Esophagus muscularis mucosa (tissue), 4 donors: ENCODE measurements at places on chromosomes 1 and 21.

DNA sequence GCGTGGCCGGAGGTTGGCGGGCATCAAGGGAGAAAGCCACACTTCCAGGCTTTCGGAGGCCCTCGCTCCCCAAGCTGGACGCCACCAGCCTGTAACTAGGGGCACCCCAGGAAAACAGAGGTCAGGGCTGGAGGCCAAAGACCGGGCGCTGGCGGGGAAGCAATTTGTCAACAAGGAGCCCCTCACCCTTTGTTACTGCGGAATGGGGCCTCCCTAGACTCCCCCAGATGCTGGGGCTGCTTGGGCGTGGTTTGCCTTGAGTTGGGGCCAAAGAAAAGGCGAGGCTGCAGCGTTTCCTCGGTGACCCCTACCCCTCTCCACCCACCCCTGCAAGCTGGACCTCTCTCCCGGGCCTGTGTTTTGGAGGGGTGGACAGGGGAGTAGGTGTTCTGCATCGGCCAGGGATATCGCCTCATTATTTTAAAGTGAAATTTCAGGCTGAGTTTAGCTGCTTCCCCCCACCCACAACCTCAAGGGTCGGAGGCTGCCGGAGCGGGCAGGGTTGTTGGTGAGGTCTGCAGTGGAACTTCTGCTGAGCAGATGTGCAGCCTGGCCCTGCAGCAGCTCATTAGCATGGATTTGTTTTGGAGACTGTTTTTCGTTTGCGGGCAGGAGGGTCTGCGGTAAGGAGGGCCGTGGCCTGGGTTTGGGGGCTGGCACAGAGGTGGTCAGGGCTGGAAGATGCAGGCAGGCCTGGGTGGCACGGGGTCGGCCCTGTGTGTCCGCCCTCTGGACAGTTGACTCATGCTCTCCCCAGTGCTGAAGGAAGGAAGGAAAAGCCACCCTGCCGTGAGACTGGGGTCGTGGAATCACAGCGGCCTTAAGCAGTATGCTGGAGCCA, 1.5 kb downstream of the NBL1 start:
- no peak for DNase-seq

GRCh38 chr1:22074803-22075202, 22.3 kb downstream of the CDC42 start:
- DNase-seq = no peak

DNA sequence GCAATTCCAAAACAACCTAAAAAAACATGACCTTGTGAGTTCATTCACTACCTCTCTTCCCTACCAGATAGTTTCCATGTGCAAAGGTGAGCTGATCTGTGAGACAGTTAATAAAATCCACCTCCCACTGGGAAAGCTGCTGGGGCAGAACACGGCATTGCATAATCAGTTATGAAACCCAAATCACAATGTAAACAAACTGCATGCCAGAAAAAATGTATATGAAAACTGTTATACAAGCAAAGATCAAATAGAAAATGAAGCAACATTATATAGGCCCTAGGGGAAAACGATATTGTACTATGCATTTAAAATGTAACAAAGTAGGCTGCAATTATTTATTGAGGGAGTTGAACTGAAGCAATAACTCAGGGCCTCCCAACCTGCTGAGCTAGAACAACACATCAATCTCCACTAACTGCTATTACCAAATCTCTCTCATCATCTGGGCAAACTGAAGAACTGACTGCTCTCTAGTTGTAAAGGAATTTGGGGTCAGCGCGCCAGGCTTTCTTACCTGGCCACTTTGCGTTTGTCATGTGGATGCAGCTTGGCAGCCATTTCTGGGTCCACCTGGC, 31.0 kb downstream of the TRIT1 start:
- DNase-seq = no peak

DNA sequence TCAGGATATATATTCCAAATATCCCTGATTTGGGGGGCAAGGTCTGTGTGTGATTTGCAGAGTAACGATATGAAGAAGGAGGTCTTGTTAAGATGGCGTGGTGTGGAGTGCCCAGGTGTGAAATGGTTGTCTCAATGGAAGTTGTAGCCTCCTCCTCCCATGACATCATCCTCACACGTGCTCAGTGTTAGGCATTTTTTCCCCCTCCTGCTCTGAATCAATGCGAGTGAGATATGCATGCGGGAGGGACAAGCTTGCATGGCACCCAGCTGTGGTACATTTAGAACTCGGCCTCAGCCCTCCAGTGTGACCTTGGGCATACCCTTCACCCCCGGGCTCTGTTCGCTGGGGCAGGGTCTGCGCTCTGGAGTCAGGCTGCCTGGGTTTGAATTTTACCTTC, 55.6 kb downstream of the B3GALT5 start:
- DNase-seq = no peak

- DNase-seq = no peak
Observed at GRCh38 chr1:153880024-153880423, 42.7 kb downstream of the GATAD2B start.

- no peak for DNase-seq
Observed at GRCh38 chr1:43704838-43705237, 2.5 kb upstream of the ST3GAL3 start.

DNA sequence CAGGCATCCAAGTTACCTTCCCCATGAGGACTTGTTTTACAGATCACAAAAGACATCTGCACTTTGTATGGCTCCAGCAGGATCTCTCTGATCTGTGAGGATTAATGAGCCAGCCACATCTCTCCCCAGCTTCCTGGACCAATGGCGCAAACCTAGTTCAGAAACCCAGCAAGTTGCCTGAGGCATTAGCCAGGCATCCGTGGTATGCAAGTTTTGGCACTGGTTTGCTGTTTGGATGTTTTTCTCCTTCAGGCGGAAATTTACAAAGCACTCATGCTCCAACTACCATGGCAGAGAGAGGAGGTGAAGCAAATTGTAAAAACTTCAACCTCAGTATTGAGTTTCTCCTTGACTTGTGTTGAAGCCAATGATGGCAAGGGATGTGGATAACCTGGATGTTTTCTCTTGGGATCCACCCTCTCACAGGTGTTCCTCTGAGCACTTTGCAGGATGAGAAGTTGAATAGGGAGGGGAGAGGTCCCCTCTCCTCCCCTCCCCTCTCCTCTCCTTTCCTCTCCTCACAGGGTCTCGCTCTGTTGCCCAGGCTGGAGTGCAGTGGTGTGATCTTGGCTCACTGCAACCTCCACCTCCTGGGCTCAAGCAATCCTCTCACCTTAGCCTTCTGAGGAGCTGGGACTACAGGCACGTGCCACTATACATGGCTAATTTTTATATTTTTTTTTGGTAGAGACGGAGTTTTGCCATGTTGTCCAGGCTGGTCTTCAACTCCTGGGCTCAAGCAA, 25.6 kb upstream of the ENO1 start:
- no peak for DNase-seq
